Left ventricle myocardium superior (tissue), 1 donor: ENCODE measurements at places on chromosomes 3 and 15. TPM values are rescaled to one million over a fixed set of nuclear protein-coding genes. Genes with fewer than 3 reads are reported as not detected.

The TMIE gene
- 0.74 TPM for total RNA-seq

- no peak for DNase-seq
These were observed 68.5 kb upstream of the GBE1 start for GRCh38 chr3:81829937-81830336.

DNA sequence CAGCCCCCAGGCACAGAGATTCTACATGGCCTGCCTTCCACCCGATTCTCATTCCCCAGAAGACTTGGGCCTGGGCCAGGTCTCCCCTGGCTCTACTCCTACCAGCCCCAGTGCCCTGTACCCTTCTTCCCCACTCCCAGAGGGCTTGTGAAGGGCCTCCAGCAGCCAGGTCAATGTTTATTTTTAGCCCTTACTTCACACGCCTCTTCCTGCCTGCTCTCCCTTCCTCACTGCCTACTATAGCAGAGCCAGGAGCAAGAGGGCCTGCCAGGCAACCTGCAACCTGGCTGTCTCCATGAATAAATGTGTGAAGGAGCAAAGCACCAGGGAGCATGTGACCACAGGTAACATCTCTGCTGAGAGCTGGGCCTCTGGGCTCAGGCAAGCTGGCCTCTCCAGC lies 26.4 kb upstream of the APEH start:
- peak; percentile 62 for DNase-seq

- DNase-seq = no peak
These were observed 342.4 kb upstream of the KCNMB2 start for GRCh38 chr3:178193846-178194245.

GRCh38 chr3:108510496-108510895 lies at the start of gene MYH15:
MYH15 (minus strand) TSS chr3:108510596; CDS start chr3:108510530, 66 bp downstream.
- DNase-seq = no peak

- no peak for DNase-seq
These were observed 85.8 kb downstream of the THBS1 start for GRCh38 chr15:39666677-39667076.

The MFN1 gene
- 65.1 TPM for total RNA-seq

DNA sequence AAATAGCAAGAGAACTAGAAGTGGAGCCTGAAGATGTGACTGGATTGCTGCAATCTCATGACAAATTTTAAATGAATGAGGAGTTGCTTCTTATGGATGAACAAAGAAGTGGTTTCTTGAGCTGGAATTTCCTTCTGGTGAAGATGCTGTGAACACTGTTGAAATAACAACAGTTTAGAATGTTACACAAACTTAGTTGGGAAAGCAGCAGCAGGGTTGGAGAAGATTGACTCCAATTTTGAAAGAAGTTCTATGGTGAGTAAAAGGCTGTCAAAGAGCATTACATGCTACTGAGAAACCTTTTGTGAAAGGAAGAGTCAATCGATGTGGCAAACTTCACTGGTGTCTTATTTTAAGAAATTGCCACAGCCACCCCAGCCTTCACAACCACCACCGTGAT lies 220.9 kb upstream of the LRRFIP2 start:
- no peak for DNase-seq

- DNase-seq = peak; percentile 79
These were observed 129.8 kb upstream of the PHLDB2 start for GRCh38 chr3:111729087-111729846.

DNA sequence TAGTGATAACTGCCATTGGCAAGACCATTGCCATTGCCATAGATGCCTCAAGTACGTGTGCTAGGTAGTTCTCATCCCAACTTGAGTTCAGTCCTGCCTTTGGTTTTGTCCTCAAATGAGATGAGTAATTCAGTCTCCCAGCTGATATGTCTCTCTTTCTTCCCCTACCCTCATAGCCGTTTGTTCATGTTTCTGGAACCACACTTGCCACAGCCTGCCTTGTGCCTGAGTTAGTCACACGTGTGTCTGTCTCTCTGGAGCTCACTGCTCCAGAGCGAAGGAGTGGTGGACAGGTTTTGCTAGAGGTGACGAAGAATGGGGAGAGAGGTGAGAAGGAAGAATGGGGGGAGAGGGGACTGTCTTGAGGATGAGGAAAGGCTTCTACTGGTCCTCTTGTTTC lies 88.0 kb upstream of the IGF1R start:
- no peak for DNase-seq

The DISP2 gene
- total RNA-seq = 5.2 TPM

DNA sequence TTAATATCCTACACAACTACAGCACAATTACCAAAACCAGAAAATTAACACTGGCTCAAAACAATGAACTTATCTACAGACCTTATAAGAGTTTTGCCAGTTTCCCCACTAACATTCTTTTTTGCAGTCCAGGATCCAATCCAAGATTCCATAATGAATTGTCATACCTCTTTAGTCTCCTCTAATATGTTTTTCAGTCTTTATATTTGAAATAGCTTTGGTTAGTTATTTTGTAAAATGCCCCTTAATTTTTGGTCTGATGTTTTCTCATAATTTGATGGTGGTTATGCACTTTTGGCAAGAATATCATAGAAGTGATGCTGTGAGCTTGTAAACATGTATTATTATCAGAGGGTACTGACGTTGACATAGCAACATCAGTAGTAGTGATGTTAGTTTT lies 124.3 kb downstream of the ISL2 start:
- DNase-seq = no peak

The CYP11A1 gene
- 0.55 TPM for total RNA-seq

GRCh38 chr3:118593277-118593670 lies 441.4 kb downstream of the IGSF11 start:
- no peak for DNase-seq

The GPR176 gene
- total RNA-seq = 1.5 TPM

GRCh38 chr3:45176912-45177311 lies 30.7 kb upstream of the CDCP1 start:
- DNase-seq = no peak

DNA sequence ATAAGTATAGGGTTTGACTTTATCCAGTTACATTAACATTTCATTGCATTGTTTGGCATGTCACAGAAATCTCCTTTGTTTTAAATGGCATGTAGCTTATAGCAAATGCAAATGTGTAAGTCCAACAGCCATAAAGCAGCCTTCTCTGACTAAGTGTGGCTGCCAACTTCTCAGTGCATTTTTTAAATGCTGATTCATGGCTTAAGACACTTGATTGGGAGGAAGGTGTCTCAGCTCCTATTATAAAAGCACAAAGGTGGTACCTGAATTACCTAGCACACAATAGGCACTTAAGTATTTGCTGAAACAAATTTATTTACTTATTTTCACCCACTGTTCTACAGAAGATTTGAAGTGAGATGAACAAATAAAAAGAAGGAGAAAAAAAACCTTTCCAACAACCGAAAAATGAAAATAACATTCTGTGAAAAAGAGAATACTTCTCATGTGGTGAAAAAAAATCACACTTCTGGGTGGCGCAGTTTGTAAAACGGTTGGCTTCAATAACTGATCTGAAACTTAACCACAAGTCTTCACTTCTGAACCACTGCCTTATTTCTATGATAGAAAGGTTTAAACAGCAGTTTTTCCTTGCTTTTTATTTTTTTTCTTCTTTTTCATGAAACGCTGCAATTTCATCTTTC lies 105.5 kb upstream of the ICE2 start:
- DNase-seq = no peak

The TF gene
- total RNA-seq = 3.3 TPM

The SAMD7 gene
- total RNA-seq = not detected

DNA sequence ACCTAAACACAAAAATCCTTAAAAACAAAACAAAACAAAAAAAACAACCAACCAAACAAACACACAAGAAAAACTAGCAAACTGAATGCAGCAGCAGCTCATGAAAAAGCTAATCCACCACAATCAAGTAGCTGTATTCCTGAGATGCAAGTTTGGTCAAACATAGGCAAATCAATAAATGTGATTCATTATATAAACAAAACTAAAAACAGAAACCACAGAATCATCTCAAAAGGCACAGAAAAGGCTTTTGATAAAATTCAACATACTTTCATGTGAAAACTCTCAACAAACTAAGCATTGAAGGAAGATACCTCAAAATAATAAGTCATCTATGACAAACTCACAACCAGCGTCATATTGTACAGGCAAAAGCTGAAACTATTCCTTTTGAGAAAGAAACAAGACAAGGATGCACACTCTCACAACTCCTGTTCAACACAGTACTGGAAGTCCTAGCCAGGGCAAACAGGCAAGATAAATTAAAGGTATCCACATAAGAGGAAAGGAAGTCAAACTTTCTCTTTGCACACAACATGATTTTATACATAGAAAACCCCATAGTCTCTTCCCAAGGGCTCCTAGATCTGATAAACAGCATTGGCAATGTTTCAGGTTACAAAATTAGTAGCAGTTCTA lies 495.1 kb upstream of the SGO1 start:
- DNase-seq = no peak

- DNase-seq = no peak
These were observed 141.0 kb downstream of the GABRB3 start for GRCh38 chr15:26631894-26632293.

DNA sequence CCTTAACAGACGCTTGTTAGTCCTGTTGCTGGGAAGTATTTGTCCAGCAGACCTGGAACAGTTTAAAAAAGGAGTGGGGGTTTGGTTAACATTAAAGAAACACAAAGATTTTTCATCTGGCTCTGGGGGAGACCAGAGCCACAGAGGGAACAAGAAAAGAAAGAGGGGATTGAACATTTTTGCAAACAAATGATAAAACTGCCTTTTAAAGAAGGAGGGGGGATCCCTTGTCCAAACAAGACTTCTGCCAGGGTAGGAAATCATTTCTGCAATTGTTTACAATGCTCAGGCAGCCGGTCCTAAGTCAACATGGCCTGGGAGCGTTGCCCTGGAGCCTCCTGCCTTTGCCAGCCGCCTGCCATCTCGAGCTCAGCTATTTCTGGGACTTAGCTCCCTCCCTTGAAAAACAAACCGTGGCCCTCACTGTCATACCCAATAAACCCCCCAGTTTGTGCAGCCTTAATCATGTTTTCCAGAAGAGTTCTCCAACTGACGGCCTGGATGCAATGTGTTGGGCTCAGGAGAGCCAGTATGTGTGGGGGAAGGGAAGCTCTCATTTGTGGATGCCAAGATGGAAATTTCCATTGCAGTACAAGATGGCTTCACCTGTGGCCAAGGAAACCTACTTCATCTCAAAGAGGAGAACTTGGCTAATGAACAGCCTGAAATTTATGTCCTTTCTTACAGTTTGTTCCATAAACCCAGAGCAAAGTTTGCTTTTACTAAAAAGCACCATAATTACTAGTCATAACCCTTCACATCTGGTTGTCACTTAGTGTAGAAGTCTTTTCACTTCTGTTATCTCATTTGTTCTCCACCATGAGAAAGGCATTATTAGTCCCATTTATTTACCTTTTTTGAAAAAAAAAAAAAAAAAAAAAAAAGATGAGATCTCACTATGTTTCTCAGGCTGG lies 75.9 kb upstream of the RNU6-1 start:
- DNase-seq = peak; percentile 66

GRCh38 chr3:193929373-193929772 lies 206.6 kb upstream of the HES1 start:
- DNase-seq = no peak

The LINS1 gene
- 7.7 TPM for total RNA-seq

The MORC1 gene
- total RNA-seq = not detected

- no peak for DNase-seq
These were observed 153.0 kb downstream of the SMAD6 start for GRCh38 chr15:66855041-66855440.

The TEX9 gene
- total RNA-seq = 0.40 TPM

The ROBO2 gene
- 0.17 TPM for total RNA-seq

DNA sequence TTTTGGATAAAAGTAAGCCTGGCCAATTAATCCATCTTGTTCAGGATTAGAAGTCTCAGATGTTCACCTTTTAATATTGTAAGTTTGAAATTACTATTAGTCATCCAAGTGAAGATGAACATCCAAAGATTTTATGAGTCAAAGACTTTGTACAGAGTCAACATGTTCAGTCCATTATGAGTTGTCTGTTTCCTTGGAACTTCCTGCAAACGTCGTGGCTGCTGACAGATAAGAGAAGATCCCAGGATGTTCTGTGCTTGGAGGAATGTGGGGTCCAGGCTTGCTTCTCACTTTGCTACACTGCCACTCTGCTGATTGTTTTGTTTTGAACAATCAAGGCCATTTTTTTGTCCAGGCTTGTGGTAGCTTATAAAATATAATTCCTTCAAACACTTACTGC lies 74.3 kb upstream of the SLCO2A1 start:
- no peak for DNase-seq

GRCh38 chr3:190326930-190327329 lies 4.7 kb upstream of the CLDN1 start:
- no peak for DNase-seq

DNA sequence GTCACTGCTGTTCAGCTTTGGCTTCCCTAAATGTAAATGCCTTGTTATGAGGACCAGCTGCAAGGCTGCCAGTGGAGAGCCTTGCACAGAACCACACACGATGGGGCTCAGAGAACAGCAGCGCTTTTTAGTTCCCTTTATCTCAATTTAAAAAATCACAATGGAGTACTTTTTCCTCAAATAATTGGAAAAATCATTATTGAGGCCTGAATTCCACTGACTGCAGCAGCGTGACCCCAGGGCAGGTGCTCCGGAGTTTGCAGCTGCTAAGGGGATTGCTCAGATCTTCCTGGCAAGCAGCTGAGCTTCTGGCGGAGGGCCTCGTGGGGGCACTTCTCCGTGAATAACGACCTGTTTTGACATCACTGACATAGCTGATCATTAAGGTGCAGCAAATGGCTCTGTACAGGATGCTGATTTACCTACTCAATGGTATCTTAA lies 245.6 kb upstream of the TRIM42 start:
- DNase-seq = no peak

The SPG11 gene
- 40.9 TPM for total RNA-seq

The GHSR gene
- not detected for total RNA-seq

GRCh38 chr3:131957511-131957910 lies 77.3 kb downstream of the CPNE4 start:
- no peak for DNase-seq

DNA sequence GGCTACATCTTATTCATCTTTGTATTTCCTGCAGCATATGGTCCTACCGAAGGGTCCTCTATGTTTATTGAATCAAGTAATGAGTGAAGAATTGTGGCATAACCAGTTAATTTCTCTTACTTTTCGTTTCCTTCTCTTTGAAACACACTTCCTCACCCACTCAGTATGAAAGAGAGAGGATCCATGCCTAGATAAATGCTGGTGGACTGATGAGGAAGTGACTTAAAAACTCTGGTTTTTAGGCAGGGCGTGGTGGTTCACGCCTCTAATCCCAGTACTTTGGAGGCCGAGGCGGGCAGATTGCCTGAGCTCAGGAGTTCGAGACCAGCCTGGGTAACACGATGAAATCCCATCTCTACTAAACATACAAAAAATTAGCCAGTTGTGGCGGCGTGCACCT lies 2.2 kb upstream of the MB21D2 start:
- DNase-seq = no peak

GRCh38 chr3:36165509-36166290 lies 214.6 kb upstream of the STAC start:
- no peak for DNase-seq

The MASP1 gene
- 51.9 TPM for total RNA-seq

GRCh38 chr3:52358362-52358940 lies 42.3 kb downstream of the DNAH1 start:
- peak; percentile 15 for DNase-seq

GRCh38 chr15:92079647-92080255 lies 226.2 kb downstream of the SLCO3A1 start:
- no peak for DNase-seq

GRCh38 chr3:161602475-161602874 lies 105.9 kb downstream of the OTOL1 start:
- DNase-seq = no peak
